Hematopoietic multipotent progenitor cell treated with erythropoietin and hydrocortisone succinate and interleukin-3 and kit ligand, for 4 days (in vitro differentiated cells): ENCODE measurements at places on chromosomes 1 and 21.
A peak's percentile ranks its signal among the peaks of the same experiment; 100 is the strongest.

DNA sequence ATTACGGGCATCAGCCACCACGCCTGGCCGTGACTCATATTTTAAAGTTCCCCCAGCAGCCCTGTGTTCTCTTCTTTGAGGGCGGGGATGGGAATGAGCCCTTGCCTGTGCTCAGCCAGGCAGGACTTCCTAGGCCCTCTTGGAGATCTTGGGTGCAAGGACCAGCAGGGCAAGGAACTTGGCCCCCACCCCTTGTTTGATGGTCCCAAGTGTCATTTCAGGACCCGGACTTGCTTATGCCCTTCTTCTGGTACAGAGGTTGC is 9.3 kb downstream of the RASSF5 start:
- no peak for DNase-seq

DNA sequence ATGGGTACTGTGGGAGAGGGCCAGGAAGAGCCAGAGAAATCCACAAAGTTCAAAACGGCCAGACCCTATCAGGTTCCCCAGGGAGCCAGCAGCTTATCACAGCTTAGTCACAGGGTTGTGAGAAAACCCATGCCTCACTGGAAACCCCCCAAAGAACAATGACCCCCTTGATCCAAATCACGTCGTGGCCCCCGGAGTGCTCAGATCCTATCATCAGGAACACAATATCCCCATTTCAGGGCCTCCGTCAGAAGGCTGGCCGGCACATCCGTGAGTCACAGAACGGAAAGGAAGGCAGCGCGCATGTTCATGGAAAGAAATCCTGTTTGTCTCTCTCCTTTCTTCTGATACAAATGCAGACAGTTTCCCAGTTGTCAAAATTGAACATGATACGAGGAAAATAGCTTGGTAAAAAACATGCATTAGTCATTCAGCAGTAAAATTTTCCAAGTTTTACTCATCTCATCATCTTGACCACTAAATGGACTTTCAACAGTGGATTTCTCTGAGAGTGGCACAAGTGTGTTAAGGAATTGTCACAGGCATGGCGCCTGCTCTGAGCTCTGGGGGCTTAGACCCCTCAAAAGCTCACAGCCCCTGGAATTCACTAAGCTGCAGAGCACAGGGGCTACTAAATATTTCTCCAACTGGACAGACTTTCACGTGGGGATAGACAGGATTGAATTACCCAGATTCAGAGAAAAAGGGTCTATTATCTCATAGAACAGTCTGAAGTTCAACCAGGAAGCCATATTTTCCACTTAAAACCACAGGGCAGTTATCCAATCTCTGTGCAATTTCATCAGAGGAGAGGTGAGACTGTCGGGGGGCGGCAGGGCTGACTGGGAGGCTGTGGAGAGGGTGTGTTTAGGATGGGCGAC is 124.8 kb downstream of the RIPK4 start:
- DNase-seq, result no peak

DNA sequence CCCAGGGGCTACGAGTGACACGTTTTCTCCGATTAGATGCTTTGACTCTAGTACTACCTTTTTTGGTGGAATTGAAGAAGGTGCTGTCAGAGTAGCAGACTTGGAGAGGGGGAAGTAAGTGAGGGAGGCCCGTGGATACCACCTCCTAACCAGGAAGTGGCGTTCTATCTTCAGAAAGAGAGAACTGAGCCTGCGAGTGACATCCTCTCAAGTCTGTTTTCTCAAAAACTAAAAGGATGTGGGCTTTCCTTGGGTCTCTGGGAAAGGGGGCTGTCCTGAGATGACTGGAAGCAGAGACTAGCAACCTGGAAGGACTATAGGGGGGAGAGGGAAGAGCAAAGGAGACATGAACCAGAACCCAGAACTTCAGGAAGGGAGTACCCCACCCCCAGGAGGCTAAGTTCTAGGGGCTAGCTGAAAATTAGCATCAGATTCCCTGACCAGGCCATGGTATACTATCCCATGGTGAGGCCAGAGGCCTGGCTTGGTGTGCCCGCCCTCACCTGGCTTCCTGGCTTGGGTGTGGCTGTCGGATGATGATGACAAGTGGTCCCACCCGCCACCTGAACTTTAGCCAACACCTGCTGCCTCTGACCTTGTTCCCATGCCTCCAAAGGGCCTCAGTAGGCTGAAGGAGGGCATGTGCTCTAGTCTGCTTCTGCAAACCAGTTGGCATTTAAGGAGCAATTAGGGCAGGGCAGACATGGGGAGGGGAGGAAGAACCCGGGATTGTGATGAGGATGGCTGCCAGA is 49.1 kb downstream of the ATP2B4 start:
- DNase-seq, result peak; percentile 57

DNA sequence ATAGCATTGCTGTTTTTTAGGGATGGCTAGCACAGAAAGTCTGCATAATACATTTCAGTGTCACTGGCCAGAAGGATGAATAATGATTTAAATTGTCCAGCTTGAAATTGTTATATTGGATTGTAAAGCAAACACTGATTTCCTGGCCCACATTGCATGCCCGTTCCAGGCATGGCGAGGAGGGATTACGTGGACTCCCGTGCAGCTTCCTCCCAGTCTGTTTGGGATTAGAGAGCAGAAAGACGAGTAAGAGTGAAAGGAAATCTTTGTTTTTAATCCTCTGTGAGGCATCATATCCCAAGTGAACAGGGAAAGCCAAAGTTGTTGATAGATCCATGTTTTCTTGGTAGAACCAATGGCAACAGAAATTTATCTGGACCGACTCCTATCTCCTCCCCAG is 8.4 kb downstream of the TRIM58 start:
- no peak for DNase-seq

GRCh38 chr1:56132520-56132919 is 446.8 kb downstream of the PLPP3 start:
- DNase-seq, result peak; percentile 88
